ENCODE measurements at places on chromosomes 2 and 18.

GRCh38 chr2:217379807-217380206, 519.9 kb upstream of the TNP1 start:
- no peak for DNase-seq

GRCh38 chr2:12277241-12278034, 439.3 kb upstream of the TRIB2 start:
- DNase-seq: no peak

DNA sequence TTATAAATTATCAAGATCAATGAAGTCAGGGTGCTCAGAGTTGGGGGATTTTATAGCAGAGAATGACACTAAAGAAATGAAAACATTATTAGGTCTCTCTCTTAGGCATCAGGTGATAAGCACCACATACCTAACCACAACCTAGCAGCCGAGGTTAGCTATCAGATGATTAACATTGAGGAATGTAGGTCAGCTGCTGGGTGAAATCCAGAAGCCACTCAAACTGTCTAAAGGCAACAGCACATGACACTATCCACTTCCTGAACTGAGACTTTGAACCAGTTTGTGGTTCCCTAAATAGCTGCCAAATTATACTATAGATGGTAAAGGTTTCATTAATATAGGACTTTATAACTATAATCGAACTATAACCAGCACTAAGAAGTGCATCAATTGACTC, 4.7 kb downstream of the EPG5 start:
- DNase-seq: no peak

DNA sequence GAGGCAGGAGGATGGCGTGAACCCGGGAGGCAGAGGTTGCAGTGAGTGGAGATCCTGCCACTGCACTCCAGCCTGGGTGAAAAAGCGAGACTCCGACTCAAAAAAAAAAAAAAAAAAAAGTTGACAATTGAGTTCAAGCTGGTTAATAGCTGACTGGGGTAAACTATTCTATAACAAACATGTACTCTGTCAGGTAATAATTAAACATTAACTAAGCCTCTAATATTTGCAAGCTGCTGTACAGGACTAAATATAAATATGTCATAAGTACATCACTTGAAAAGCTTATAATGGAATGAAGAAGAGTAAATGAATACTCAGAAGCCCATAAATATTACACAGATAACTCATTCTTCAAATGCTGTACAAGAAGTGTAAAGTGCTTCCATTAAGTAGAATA, 190.4 kb upstream of the CRIM1 start:
- no peak for DNase-seq

- no peak for DNase-seq
Observed at GRCh38 chr18:48766026-48766425, 184.7 kb downstream of the SMAD7 start.
